D341Med (cell line): ENCODE measurements at places on chromosomes 3 and 15.
A peak's percentile ranks its signal among the peaks of the same experiment; 100 is the strongest.

GRCh38 chr15:94196531-94196930, 34.8 kb upstream of the MCTP2 start:
- no peak for DNase-seq

DNA sequence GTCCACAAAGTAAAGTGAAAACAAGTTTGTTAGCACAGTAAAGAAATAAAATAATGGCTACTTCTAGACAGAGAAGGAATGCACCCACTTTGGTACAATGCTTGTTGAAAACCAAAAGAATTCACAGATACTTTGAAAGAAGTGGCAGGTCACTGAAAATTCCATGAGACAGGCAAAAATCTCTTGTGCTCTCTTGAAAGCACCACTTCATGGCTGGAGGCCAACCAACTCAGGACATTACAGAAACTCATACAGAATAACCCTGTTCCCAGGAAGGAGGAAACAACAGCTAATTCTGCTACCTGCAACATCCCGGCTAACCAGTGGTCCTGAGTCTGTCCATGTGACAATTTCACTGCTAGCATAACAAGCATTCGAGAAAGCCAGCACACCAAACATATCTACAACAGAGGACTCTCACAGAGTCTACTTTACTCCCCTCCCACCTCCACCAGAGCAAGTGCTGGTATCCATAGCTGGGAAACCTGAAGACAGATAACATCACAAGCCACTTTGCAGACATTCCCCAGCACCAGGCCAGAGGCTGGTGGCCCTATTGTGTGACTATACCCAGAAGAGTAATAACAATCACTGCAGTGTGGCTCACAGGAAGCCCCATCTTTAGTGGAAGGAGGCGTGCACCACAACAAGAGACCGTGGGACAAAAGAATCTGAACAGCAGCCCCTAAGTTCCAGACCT, 255.3 kb upstream of the SLITRK3 start:
- no peak for DNase-seq

DNA sequence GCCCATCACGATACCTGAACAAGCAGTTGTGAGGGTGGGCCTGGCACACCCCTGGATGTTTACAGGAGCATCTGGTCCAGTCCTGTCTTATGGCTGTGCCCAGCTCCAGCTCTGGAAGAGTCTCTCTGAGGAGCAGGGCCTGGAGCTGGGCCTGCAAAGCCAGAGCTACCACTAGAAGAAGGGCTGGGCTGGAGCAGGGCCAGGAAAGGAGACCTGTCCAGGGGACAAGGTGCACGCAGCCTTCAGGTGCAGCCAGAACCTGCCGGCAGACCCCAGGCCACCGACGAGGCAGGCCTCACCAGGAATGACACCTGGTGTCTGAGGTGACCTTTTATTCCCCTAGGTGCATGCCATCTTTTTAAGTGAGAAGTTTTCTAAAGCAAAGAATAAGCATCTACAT, 8.4 kb upstream of the BCL2L10 start:
- DNase-seq = no peak

GRCh38 chr3:127149621-127150310, 43.2 kb upstream of the PRR23E start:
- no peak for DNase-seq

GRCh38 chr15:81573098-81573746, 199.2 kb upstream of the TMC3 start:
- DNase-seq = no peak

DNA sequence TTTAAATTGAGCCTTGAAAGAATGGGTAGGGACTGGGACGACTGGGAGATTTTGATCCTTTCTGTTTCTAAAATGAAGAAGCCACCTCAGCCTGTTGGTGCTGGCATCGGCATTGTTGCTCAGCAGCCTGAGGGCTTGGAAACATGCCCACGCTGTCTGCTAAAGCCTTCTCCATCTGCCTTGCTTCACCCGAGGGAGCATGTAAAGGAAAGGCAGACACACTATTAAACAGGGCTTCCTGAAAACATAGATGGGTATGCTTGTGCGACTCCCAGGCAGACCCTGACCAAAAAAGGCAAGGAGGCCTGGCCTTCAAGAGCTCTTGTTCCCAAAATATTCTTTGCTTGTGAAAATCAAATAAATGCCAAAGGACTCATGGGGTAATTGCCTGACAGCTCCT, 84.2 kb upstream of the SLC4A7 start:
- peak; percentile 72 for DNase-seq

DNA sequence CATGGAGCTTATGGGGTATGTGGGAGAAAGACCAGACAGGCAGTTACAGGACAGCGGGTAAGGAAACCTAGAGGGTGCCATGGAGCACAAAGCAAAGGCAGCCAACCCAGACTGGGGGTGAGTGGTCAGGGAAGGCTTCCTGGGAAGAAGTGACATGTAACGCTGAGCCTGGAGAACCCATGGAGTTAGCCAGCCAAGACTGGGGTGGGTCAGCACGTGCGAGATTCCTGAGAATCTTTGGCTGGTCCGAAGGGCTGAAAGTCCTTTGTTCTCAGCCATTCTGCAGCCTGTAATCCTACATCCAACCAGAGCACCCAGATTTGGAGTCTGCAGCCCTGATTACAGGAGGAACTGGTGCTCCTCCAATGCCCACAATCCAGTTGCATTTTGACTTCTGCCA, 120.1 kb upstream of the WNT5A start:
- DNase-seq = no peak

DNA sequence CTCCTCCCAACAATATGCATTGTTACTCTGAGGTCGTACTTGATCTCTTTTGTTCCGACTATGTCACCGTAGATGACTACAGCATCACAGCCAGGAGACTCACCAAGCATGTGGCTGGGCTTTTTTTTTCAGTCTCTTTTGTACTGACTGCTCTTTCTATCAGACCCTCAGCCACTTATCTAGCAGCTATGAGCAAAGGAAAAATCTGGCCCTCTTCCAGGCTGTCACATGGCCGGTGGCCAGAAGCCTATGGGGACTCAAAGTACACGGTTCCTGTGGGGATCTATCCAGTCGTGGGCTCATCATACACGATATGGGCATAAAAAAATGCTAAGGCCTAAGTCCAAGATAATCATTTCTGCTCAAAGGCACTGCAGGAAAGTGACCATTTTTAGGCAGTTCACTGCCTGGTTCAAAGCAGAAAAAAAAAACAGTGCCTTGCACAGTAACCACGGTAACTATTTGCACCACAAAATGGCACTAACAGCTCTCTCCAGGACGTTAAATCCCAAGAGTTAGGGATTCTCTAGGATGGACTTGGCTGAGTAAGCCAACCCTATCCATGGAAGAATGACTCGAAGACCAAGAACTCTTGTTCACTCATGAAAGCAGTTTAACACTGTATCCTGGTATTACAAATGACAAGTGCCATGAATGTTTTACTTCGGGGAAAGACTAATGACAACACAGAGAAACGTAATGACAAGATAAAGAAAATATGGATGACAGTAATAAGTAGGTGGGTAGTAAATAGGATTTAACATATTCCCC, 50.3 kb downstream of the SHQ1 start:
- no peak for DNase-seq

DNA sequence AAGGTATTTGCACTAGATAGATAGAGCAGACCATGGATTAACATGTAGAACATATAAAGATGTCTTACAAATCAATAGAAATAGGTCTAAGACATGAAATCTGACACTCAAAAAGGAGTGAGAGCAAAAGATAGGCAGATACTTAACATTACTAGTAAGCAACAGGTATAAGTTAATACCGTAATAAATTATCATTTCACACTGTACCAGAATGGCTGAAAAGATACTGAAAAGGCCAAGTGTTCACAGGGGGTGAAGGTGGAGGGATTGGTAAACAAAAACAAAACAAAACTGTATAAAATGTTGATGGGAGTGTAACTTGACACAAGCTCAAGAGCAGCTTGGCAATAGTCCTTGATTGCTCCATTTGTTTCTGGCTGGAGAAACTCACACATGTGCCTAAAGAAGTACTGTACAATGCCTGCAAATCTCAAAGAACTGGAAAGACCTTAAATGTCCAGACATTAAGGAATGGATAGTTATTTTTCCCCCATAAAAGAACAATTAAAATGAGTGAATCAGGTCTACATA, 3.5 kb downstream of the NSMCE3 start:
- DNase-seq = no peak

GRCh38 chr15:37788767-37789396, 145.6 kb upstream of the TMCO5A start:
- no peak for DNase-seq

GRCh38 chr3:197024881-197025735, 4.5 kb downstream of the MELTF start:
- peak; percentile 18 for DNase-seq

- no peak for DNase-seq
These were observed 19.2 kb downstream of the SLC41A3 start for GRCh38 chr3:126064627-126065258.

- no peak for DNase-seq
These were observed 10.0 kb downstream of the PLXND1 start for GRCh38 chr3:129596194-129597086.

DNA sequence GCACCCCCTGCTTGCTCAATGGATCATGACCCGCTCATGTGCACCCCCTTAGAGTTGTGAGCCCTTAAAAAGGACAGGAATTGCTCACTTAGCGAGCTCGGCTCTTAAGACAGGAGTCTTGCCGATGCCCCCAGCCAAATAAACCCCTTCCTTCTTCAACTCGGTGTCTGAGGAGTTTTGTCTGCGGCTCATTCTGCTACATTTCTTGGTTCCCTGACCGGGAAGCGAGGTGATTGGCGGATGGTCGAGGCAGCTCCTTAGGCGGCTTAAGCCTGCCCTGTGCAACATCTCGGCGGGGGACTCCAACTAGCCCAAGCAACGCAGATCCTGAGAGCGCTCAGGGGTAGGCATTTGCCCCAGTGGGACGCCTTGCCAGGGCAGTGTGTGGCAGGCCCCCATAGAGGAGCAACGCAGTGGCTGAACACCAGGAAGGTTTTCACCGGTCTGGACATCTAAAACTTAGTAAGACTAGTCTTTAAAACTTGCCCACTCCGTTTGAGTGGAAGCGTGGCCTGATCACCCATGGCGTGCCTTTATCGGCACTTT, 9.5 kb downstream of the SLCO2A1 start:
- DNase-seq = no peak

DNA sequence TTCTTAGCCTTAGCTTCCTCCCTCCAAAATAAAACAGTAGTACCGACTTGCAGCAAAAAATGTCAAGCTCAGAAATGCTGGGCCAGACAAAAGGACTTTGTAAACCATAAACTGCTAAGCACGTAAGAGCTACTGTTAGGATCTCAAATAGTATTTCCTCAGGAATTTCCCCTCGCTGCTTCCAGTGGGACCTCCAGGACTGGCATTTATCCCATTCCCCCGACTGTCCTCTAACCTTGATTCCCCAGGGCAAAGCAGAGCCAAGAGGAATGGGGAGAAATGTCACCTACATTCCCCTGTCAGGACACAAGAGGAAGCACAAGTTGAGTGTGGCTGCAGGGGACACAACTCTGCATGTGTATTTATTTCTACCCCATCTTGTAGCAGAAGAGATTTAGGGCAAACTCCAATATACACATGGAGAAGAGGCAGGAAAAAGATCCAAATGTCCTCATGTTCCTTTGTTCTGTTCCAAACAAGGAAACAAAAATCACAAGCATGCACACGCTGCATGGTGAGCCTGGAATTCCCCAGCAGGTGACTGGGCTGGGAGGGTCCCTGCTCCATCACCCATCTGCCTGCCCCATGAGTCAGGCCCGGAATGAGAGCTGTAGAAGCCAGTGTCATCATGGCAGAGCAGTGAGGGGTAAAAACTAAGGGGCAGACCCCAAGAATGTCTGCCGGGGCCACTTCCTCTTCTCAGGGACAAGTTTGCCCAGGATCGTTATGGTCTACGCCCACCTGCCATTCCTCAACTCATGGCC, 4.2 kb downstream of the STOML1 start:
- DNase-seq = no peak

DNA sequence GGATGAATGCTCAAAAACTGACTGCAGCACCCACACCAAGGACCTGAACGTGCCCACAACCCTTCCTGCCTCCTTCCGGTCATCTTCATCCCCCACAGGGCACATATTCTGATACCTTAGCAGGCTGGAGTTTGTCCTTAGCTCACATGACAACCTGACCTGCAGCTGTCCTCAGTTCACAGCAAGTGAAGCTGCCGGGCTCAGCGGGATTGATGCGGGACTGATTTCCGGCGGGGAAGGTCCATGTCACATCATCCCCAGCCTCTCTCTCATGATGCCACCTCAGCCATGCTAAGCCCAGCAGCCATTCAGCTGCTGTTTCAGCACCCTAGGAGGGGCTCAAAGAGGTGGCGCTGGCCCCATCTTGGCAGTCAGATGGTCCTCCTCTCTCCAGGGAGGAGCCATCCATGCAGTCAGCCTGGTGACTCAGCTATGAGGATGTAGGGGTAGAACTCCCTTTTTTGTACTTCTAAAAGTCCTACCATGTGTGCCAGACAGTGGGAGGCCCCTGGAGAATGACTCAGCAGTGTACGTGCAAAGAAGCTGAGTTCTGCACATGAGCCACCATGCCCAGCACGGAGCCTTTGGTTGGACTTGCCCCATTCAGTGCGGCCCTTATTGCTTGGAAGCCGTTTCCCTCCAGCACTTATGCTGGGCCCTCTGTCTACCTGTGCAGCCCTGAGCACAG, 9.5 kb downstream of the CA12 start:
- DNase-seq = no peak

- no peak for DNase-seq
These were observed 36.3 kb downstream of the ESYT3 start for GRCh38 chr3:138470687-138471086.

- DNase-seq = no peak
These were observed 284.0 kb upstream of the TBL1XR1 start for GRCh38 chr3:177481329-177481728.

GRCh38 chr3:184175506-184175905, 851 bp downstream of the AP2M1 start:
- no peak for DNase-seq

DNA sequence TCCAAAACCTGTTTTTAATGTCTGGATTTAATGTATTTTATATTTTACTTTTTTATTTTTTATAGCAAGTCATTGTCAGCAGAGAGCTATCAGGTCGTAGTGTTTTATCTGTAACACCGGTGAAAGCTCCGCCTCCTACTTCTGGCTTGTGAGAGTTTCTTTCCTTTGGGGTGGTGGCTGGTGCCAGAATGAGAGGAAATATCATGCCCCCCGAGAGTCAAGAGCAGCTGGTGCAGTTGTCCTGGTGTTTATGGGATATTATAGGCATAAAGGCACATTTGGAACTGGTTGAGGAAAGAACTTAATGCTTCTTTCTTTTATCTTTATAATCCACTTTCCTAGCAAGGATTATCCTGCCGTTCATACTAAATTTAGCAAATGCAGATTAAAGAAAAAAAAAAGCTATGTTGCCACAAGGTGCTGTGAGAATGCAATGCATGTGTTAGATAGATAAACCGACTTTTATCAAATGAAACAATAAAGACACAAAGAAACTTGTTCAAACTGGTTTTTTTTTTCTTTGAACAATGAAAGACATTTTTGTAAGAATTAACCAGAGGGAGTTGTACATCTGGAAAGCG, 260.1 kb upstream of the PLSCR5 start:
- peak; percentile 72 for DNase-seq

- no peak for DNase-seq
These were observed 6.9 kb downstream of the PRSS50 start for GRCh38 chr3:46710671-46711295.

DNA sequence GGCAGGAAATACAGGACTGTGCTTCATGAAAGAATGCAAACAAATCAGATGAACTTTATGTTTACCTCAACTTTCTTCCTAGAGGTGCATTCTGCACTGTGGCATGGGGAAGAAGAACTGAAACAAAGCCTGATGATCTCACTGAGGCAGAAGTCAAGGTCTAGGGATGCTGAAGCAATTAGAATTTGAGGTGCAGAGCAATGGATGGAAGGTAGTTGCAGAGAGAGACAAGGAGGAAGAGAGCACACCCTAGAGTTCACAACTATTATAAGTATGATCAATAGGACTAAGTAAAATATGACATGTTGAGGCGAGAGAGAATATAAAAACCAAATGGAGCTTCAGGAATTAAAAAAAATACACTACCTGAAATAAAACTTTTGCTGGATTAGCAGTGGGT, 420.1 kb downstream of the EDEM1 start:
- no peak for DNase-seq
